Brain (organoid and tissue), 16 donors: ENCODE measurements at places on chromosomes 2 and 18.

- DNase-seq: no peak
These were observed 83.5 kb downstream of the MYL12B start for GRCh38 chr18:3345452-3345851.

- no peak for DNase-seq
These were observed 204.6 kb downstream of the CTNNA2 start for GRCh38 chr2:79717364-79718007.

- peak; percentile 14 for DNase-seq
These were observed 737.2 kb upstream of the RAB6C start for GRCh38 chr2:129242269-129242668.

- no peak for DNase-seq
These were observed 219.0 kb downstream of the SH3BP4 start for GRCh38 chr2:235170536-235171521.

DNA sequence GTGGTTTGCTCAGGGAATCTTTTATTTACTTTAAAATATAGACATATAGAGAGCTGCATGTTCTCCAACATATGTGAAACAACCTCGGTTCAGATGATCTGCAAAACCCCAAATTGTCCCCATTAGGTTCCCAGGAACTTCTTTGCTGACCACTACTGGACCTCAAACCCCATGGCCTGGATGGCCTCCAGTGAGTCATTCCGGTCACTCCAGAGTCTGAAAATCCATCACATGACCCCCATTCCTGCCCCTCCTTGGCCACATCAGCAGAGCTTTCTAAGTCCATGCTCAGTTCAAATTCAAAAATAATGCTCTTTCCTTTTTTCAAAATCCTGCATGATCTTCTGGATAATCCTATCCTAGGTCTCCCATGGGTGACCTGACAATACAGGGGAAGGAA is 271.0 kb downstream of the TNS1 start:
- DNase-seq: no peak

GRCh38 chr2:120736624-120737339 is 1.1 kb downstream of the GLI2 start:
- DNase-seq: peak; percentile 76

DNA sequence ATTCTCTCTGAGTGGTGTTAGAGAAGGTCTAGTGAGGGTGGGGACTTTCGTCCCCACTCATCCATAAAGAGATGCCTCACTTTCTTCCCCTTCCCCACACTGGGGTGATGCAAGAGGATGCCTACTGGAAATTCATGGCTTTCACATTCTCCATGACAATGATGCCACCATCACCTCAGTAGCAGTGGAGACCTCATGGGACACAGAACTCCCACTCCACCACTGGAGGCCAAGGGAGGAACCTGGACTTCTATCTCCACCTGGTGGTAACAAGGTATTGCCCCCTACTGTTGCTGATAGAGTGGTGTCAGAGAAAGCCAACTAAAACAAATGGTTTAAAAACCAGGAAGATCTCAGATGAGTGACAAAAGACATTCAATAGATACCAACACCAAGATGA is 110.9 kb downstream of the INHBB start:
- no peak for DNase-seq
